NCI-H1417 treated with DMSO at 0.1 percent for 48 hours (cell line): ENCODE measurements at places on chromosomes 6 and 20.
A peak's percentile ranks its signal among the peaks of the same experiment; 100 is the strongest.

DNA sequence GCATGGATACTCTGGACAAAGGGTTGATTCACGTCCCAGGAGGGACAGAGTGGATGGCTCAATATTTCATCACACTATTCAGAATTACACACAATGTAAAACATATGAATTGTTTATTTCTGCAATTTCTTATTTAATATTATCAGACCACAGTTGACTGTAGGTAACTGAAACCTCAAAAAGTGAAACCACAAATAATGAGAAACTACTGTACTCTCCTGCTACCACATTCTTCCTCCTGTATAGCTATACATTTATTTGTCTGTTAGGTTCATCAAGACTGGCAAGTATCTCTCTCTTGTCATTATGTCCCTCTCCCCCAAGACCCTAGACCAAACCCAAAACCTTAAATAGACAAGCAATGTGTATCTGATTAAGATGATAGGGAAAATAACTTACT lies 60.0 kb downstream of the SYCP2 start:
- DNase-seq: no peak

GRCh38 chr6:28981833-28982475 lies 23.2 kb downstream of the ZNF311 start:
- peak; percentile 65 for DNase-seq

DNA sequence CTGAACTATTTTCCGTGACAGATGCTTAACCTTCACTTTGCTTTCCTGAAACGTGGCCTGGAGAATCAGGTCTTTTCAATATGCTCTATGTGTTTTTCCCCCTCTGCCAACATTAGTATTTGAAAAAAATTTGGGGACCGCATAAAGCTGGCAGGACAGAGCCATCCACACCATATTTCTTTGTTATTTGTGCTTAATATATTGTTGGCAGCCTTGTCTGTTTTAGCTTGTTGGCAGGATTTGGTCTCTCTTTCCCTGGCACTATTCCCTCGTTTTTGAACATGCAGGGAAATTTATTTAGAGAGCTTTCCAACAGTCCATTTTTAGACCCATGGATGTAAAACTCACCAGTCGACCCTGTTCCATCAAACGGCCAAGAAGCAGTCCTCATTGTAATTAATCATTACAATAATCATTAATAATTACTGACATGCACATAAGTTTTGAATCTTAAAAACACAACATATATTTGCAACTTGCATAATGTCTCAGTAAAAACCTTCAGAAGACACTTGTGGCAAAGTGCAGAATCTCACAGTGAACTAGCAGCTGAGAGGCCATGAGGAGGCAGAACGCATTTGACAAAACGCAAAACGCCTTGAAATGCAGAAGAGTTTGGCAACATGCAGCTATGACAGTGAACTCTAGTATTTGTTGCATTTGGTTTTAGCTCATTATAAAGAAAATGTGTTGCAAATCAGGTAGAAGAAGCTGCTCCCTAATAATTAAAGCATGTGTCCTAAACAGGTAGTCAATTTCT lies 514.2 kb downstream of the C6orf118 start:
- no peak for DNase-seq

GRCh38 chr6:145349950-145350510 lies 385.3 kb downstream of the EPM2A start:
- DNase-seq: no peak

DNA sequence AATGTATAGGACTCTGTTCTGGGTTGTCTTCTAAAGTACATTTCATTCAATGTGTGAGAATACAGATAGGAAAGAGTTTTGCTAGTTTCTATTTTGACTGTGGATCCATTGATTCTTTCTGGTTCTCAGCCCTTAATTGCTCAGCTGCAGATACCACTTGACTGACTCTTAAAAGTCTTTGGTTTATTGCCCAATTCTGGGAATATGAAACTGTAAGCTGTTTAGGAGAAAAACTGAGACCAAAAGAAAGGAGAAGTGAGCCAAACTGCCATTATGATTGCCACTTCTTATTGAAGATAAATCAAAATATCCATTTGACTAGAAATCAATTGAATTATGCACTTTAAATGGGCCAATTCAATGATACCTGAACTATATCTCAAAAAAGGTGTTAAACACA lies 211.4 kb downstream of the ESR1 start:
- no peak for DNase-seq

- DNase-seq: no peak
These were observed 544 bp downstream of the SMIM29 start for GRCh38 chr6:34248198-34248726.
